ENCODE measurements at places on chromosomes 5 and 9. TPM values are rescaled to one million over a fixed set of nuclear protein-coding genes. Genes with fewer than 3 reads are reported as not detected.

GRCh38 chr5:81226286-81226685, 6.8 kb upstream of the CKMT2 start:
- DNase-seq, result no peak
- H3K27ac ChIP-seq, result no peak overlapping the region
- no peaks in the 10 kb centered on the region for H3K36me3 ChIP-seq
- H3K4me3 ChIP-seq, result no peak overlapping the region

DNA sequence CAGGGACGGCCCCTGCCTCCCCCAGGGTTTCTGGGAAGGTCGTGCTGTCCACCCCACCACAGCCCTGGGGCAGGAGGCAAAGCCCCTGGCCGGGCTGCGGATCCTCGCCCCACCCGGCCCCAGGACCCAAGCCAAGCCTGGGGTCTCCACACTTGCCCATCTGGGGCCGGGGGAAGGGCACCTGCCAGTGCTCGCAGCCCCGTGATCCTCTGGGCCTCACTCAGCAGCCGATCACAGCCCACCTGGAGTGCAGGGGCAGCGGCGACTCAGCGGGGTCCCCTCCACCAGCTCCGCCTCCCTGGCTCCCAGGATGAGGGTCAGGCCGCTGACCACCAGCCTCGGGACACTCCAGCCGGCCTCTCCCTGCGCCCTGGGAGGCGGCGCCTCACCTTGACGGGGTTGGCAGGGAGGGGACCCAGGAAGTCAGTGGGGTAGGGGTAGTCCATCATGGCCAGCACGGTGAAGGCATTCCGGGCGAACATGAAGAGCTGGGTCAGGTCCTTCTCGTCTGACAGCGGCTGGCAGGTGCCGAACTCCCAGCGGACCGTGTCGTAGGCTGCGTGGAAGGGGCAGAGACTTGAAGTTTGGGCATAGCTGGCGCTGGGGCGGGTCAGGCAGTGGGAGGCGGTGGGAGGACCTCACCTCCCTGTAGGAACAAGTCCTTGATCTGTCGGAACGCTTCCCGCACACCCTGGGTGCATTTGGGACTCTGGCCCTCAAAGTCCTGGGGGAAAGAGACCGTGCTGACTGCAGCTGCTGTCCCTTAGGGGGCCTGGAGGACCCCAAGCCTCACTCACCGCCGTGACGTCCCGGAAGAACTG, 1.8 kb downstream of the DPP7 start:
- peak overlapping the region; percentile 83 for H3K4me3 ChIP-seq
- H3K36me3 ChIP-seq, result peaks cover 11% of the 10 kb centered on the region
- DNase-seq, result no peak
- peak overlapping the region; percentile 84 for H3K27ac ChIP-seq
- H3K4me1 ChIP-seq, result peaks cover 6% of the 10 kb centered on the region
- H3K27me3 ChIP-seq, result no peaks in the 10 kb centered on the region

DNA sequence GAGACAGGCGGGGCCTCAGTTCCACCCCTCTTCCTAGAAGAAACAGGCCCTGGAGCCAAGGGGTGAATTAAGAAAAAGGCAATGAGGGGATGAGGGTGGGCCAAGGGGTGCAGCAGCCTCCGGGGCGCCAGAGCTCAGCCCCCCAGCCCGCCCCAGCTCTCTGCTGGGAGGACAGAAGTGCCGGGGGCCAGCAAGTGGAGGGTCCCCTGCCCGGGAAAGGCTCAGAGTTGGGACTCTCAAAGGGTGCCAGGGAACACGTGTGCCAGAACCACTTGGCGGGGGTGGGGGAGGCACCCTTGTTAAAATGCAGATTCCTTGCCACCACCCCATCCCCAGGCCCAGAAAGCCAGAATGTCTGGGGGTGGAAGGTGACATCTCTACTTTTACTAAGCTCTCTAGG, 67.6 kb upstream of the BARHL1 start:
- H3K27me3 ChIP-seq, result peaks cover 23% of the 10 kb centered on the region
- H3K4me1 ChIP-seq, result no peaks in the 10 kb centered on the region
- H3K36me3 ChIP-seq, result no peaks in the 10 kb centered on the region
- no peak overlapping the region for H3K4me3 ChIP-seq

DNA sequence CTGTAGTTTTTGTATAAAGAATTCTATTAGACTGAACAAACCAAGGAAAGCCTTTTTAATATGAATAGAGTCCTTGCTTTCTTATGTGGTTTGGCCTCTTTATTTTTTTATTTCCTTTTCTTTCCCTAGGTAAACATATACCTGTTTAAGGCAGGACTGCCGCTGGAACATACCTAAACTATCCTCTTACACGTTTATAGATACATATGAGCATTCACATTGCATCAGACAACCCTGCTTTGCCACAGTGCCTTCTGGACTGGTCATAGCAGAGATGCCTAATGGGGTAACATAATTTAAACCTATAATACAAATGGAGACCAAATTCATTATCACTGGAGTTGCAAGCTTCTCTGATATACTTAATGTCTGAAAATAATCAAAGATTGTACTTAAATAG, 12.5 kb downstream of the GRAMD2B start:
- peaks cover 20% of the 10 kb centered on the region for H3K4me1 ChIP-seq
- no peaks in the 10 kb centered on the region for H3K27me3 ChIP-seq
- no peak overlapping the region for H3K27ac ChIP-seq
- H3K36me3 ChIP-seq, result peaks cover 27% of the 10 kb centered on the region
- H3K4me3 ChIP-seq, result no peak overlapping the region

- H3K36me3 ChIP-seq, result no peaks in the 10 kb centered on the region
- no peaks in the 10 kb centered on the region for H3K27me3 ChIP-seq
- DNase-seq, result peak; percentile 54
- H3K27ac ChIP-seq, result peak overlapping the region; percentile 50
- H3K4me1 ChIP-seq, result peaks cover 10% of the 10 kb centered on the region
- H3K4me3 ChIP-seq, result no peak overlapping the region
Measured at GRCh38 chr5:33850100-33850594, 41.6 kb downstream of the ADAMTS12 start.

GRCh38 chr5:144028058-144028457, 142.4 kb downstream of the YIPF5 start:
- DNase-seq, result no peak
- no peaks in the 10 kb centered on the region for H3K4me1 ChIP-seq
- no peak overlapping the region for H3K4me3 ChIP-seq
- H3K27me3 ChIP-seq, result peaks cover 7% of the 10 kb centered on the region
- H3K36me3 ChIP-seq, result no peaks in the 10 kb centered on the region

DNA sequence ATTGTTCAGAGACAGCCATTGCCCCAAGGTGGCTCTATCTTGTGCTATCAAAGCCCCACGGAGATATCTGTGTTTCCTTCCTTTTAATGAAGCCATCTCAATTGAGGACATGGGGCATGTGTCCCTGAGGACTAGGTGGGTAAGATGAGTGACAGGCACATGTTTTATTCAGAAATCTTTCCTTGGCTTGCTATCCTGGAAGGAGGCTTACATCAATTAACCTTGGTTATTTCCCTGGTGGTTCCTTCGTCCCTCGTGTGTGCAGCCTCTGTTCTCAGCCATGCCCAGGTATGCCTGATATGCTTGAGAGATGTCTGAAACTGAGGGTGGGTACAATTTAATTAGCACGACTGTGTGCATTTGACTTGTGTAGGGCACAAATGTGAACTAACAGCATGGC, 102.2 kb upstream of the TUT7 start:
- H3K4me3 ChIP-seq, result no peak overlapping the region
- no peaks in the 10 kb centered on the region for H3K4me1 ChIP-seq
- H3K27ac ChIP-seq, result no peak overlapping the region

FOXI1 gene
- total RNA-seq, result not detected

- H3K4me1 ChIP-seq, result peaks cover 24% of the 10 kb centered on the region
- no peaks in the 10 kb centered on the region for H3K27me3 ChIP-seq
- H3K27ac ChIP-seq, result no peak overlapping the region
- no peak overlapping the region for H3K4me3 ChIP-seq
- H3K36me3 ChIP-seq, result no peaks in the 10 kb centered on the region
- no peak for DNase-seq
Measured at GRCh38 chr5:56587381-56588130, 227.8 kb upstream of the MAP3K1 start.

- H3K27me3 ChIP-seq, result peaks cover 18% of the 10 kb centered on the region
- H3K36me3 ChIP-seq, result no peaks in the 10 kb centered on the region
- H3K4me1 ChIP-seq, result peaks cover 16% of the 10 kb centered on the region
- no peak for DNase-seq
Measured at GRCh38 chr9:109437286-109437685, 60.8 kb downstream of the PTPN3 start.

ERAP2 gene
- total RNA-seq, result 47.1 TPM

GRCh38 chr5:26807231-26808199, 230.9 kb downstream of the CDH9 start:
- DNase-seq, result no peak
- no peak overlapping the region for H3K27ac ChIP-seq
- H3K36me3 ChIP-seq, result no peaks in the 10 kb centered on the region
- H3K4me3 ChIP-seq, result no peak overlapping the region

PRDM9 gene
- total RNA-seq, result not detected

GMCL2 gene
- total RNA-seq, result not detected

DNA sequence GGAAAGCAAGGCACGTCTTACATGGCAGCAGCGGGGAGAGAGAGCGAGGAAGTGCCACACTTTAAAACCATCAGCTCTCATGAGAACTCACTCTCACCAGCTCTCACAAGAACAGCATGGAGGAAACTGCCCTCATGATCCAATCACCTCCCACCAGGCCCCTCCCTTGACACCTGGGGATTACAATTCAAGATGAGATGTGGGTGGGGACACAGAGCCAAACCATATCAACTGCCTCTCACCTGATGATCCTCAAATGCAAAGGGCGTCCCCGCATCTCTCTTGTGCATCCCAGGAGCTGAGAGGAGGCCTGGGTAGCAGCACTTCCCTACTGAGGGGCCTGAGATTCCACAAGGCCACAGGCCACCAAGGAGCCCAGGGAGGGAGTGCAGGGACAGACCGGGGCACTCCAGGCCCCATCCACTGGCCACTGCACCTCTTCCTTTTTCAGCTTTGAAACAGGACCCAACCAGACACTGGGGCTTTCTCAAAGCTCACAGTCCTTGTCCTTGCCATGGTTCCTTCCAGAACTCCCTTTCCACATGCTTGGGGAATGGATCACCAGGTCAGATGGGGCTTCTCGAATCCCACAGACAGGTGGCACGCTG, 54.5 kb upstream of the IL17B start:
- peaks cover 4% of the 10 kb centered on the region for H3K27me3 ChIP-seq
- H3K4me3 ChIP-seq, result no peak overlapping the region
- no peaks in the 10 kb centered on the region for H3K36me3 ChIP-seq
- H3K27ac ChIP-seq, result no peak overlapping the region
- peaks cover 3% of the 10 kb centered on the region for H3K4me1 ChIP-seq

SPATA31E1 gene
- total RNA-seq, result not detected

CBY3 gene
- 1.1 TPM for total RNA-seq

DNA sequence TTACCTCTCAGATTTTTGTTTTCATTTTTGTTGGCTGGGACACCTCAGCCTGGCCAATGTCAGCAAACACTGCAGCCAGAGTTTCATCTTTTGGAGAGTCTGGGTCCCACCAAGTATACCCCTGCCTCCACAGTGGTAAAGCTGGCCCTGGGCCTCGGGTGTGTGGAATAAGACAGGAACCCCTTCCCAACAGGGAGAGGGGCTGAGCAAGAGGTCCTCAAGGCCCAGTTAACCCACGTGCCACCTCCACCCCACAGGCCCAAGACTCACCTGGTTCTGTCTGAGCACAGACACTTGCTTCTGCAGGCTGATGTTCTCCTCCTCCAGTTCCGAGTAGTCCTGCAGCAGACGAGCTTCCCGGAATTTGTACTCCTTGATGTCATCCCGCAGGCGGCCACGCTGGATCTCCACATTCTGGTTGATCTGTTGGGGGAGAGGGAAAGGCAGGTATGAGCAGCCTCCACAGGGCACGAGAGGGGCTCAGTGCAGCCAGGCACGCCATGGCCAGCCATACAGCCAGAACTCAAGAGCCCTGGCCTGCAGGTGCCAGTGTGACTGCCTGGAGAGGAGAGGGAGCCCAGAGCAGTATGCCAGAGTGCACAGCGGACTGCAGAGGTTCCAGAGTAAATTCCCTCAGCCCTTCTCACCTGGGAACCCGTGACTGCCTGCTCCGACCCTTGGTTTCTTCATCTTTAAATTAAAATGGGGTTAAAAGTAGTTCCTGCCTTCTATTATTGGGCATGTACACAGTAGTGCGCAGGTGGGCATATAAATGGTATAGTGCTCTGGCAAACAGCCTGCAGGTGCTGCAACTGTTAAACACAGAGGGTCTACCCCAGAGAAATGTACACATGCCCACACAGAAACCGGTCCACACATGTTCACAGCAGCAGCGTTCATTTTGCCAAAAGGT, 42.0 kb downstream of the BICD2 start:
- no peaks in the 10 kb centered on the region for H3K36me3 ChIP-seq
- peaks cover 2% of the 10 kb centered on the region for H3K4me1 ChIP-seq
- H3K4me3 ChIP-seq, result no peak overlapping the region
- no peaks in the 10 kb centered on the region for H3K27me3 ChIP-seq
- no peak overlapping the region for H3K27ac ChIP-seq

TMC1 gene
- total RNA-seq, result not detected

SLC36A2 gene
- total RNA-seq, result not detected

PCDHB7 gene
- total RNA-seq, result not detected

GRCh38 chr9:33198165-33198564, 31.0 kb upstream of the B4GALT1 start:
- H3K36me3 ChIP-seq, result no peaks in the 10 kb centered on the region
- no peak for DNase-seq
- peaks cover 9% of the 10 kb centered on the region for H3K4me1 ChIP-seq
- H3K27me3 ChIP-seq, result no peaks in the 10 kb centered on the region
- no peak overlapping the region for H3K27ac ChIP-seq

PHF24 gene
- total RNA-seq, result 0.30 TPM

ZNF883 gene
- 1.9 TPM for total RNA-seq

GRCh38 chr5:111934511-111934910, 177.5 kb upstream of the NREP start:
- DNase-seq, result no peak
- H3K4me1 ChIP-seq, result no peaks in the 10 kb centered on the region
- no peaks in the 10 kb centered on the region for H3K36me3 ChIP-seq
- no peak overlapping the region for H3K27ac ChIP-seq
- H3K27me3 ChIP-seq, result peaks cover 9% of the 10 kb centered on the region

TSLP gene
- 1.1 TPM for total RNA-seq

GRCh38 chr5:150600616-150601490, 39.6 kb upstream of the SYNPO start:
- no peaks in the 10 kb centered on the region for H3K36me3 ChIP-seq
- no peaks in the 10 kb centered on the region for H3K27me3 ChIP-seq
- H3K27ac ChIP-seq, result no peak overlapping the region
- DNase-seq, result no peak
- no peaks in the 10 kb centered on the region for H3K4me1 ChIP-seq

DNA sequence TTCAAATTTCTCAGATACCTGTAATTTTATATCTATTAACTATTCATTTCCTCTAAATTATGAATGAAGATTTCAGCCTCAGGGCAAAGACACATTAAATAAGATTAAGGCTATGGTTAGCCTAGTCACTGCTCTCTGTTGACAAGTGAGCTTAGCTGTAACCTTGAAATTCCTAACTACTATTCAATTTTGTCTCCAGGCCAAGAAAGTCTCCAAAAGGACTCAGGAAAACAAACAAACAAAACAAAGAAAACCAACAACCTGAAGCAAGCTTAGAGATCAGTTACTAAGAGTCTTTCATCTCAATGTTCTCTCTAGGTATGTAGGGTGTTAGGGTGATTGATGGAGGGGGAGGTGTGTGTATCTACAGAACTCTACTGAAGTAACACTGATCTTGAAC, 9.6 kb upstream of the CTNNAL1 start:
- H3K4me3 ChIP-seq, result no peak overlapping the region
- no peak overlapping the region for H3K27ac ChIP-seq
- peaks cover 15% of the 10 kb centered on the region for H3K36me3 ChIP-seq
- DNase-seq, result no peak

- H3K27ac ChIP-seq, result no peak overlapping the region
- no peaks in the 10 kb centered on the region for H3K4me1 ChIP-seq
- no peak for DNase-seq
- H3K36me3 ChIP-seq, result no peaks in the 10 kb centered on the region
Measured at GRCh38 chr5:9878206-9878605, 248.1 kb upstream of the TAS2R1 start.

All from activated naive CD8-positive, alpha-beta T cell treated with anti-CD3 and anti-CD28 coated beads for 36 hours (primary cell).